ENCODE measurements at places on chromosomes 3 and 15.

- DNase-seq: no peak
Measured at GRCh38 chr15:98628216-98628615, 20.1 kb upstream of the IGF1R start.

DNA sequence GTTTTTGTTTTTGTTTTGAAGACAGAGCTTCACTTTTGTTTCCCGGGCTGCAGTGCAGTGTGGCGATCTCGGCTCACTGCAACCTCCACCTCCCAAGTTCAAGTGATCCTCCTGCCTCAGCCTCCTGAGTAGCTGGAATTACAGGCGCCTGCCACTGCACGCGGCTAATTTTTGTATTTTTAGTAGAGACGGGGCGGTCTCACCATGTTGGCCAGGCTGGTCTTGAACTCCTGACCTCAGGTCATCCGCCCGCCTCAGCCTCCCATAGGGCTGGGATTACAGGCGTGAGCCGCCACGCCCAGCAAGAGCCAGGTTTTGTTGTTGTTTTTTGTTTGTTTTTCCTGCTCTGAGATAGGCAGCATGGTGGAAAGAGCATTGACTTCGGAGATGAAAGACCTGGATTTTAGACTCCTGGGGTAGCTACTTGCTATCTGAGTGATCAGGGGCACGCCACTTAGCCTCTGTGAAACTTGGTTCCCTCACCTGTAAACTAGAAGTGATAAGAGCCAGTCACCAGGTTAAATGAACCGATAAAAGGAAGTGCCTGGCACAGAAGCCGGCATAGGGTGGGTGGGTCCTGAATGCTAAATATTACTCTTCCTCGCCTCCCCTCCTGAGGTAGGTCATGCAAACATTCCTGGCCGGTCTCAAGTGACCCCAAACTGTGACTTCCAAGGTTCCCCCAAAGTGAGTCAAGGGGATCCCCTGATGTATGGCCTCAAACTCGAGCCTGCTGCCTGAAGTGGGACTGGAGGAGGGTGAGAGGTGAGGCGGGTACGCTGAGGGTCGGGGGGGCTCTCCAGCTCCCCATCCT is 62.9 kb upstream of the MCF2L2 start:
- no peak for DNase-seq

- no peak for DNase-seq
Measured at GRCh38 chr3:42814246-42814645, 5.0 kb downstream of the ACKR2 start.

GRCh38 chr3:17639257-17639656 is 103.2 kb downstream of the TBC1D5 start:
- DNase-seq: peak; percentile 88

GRCh38 chr15:75544359-75544758 is 34.8 kb downstream of the PTPN9 start:
- DNase-seq: no peak

DNA sequence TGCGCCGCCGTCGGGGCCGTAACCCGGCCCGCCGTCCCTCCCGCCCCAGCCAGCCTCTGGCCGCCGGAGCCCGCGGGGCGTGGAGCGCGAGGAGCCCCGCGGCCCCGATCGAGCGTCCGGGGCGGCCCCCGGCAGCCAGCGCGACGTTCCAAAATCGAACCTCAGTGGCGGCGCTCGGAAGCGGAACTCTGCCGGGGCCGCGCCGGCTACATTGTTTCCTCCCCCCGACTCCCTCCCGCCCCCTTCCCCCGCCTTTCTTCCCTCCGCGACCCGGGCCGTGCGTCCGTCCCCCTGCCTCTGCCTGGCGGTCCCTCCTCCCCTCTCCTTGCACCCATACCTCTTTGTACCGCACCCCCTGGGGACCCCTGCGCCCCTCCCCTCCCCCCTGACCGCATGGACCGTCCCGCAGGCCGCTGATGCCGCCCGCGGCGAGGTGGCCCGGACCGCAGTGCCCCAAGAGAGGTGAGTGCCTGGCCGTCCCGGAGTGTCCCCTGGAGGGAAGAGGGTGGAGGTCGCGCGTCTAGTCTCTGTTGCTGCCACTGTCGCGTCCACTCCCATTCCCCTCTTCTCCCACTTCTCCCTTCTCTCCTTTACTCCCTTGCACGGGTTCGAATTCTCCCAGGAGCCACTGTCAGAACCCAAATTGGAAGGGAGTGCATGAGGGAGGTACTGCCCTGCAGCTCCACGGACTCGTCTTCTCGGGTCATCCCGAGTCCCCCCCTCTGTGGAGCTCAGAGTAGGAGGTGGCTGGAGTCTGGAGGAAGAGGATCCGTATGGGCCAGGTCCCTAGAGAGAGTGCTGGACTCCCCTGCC is 585 bp downstream of the CSK start:
- DNase-seq: peak; percentile 48

DNA sequence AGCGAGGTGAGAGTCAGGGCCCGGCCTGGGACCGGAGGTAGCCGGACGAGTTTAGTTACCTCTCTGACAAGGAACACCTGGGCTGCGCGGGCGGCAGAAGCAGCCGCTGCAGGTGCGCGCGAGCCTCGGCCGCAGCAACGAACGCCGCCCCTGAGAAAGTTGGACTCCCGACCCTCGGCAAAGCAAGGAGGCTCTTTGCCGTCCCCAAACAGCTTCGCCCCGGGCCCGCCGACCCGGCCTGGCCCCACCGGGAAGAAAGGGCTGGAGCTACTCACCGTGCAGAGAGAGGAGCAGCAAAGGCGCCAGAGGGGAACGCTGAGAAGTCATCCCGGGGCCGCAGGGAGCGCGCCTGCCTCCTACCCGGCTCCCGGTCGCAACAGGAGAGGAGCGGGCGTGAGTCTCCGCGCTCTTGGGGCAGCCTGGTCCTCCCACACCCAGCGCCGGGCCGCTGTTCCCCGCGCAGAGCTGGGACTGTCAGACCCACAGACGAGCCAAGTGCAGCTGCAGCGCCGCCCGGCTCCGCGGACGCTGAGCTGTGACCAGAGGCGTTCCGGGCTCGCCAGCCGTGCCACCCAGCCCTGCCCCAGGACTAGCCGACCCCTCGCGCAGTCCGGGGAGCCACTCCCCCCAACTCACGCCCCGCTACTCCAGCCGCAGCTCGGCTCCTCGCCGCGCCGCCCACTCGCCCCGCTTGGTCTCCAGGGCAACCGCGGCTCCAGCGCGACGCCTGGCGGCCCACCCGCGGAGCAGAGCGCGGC is at the start of gene IGSF11:
Gene IGSF11 (minus strand): TSS at position 591 of the 758 bp plus-strand sequence. CDS start 264 bp downstream, at position 327.
- peak; percentile 61 for DNase-seq

- peak; percentile 47 for DNase-seq
Measured at GRCh38 chr3:67863869-67864268, 209.5 kb upstream of the SUCLG2 start.

- DNase-seq: peak; percentile 71
Measured at GRCh38 chr3:11276901-11277300, 4.7 kb downstream of the ATG7 start.

- no peak for DNase-seq
Measured at GRCh38 chr3:197814372-197814771, 23.3 kb downstream of the LRCH3 start.

DNA sequence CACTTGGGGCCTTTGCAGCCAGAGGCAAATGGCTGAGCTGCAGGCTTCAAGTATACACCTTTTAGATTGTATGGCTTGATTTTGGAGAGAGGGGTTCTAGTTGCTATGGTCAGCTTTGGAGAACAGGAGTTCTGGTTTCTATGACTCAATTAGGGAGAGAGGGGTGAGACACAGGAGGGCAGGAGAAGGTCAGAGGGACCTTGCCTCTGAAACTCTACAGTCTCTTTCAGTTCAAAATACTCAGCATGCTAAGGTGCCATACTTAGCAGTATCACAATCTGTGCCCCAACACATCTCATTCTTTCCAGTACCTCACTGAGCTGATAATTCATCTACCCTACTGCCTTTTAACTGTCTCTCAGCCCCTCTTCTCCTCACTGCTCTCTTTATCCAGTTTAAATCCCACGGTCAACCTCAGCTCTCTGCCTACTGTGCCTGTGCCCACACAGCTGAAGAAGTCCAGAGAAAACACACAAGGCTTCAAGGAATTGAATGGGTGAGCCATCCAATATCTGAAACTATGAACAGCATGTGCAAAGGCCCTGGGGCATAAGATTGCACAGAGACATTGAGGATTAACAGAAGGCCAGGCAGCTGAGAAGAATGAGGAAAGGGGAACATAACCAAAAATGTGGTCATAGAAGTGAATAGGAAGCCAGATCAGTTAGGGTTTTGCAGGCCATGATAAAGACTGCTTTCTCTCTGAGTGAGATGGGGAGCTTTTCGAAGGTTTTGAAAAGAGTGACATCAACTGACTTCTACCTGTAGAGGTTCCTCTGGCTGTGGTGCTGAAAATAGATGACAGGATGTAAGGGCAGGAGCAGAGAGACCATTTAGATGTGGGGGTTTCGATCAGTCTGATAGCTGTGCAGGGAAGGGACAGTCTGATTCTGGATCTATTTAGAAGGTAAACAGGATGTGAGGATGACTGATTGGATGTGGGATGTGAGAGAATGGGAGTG is 54.5 kb upstream of the C3orf80 start:
- DNase-seq: no peak

DNA sequence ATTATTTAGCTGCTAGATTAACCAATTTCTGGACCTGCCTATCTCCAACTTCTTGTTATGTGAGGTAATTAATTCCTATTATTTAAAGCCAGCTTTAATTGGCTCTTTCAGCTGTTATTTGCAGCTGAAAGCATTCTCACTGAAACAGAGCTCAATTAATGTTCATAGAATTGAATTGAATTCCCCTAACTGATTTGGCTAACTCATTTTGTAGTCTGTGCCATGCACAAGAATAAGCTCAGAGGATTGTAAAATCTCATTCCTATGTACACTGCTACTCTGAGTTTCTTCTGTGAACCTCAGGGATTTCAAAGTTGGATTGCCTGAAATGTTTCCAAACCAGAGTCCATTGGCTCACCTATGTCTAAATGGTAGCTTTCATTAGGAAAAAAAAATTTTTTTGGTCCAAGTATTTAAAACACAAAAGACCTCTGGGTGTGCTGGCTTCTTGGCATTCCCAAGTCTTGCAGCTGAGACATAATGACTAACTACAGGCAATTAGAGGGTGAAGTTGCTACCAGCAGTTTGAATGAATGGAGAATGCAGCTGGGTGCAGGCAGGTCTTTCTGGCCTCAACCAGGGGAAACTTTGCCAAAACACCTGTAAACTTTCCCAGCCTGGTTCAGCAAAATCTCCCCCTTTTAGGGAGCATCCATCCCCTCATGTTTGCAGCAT is 134.3 kb downstream of the EDEM1 start:
- no peak for DNase-seq

GRCh38 chr3:110296885-110297284 is 774.7 kb upstream of the NECTIN3 start:
- no peak for DNase-seq

- DNase-seq: no peak
Measured at GRCh38 chr15:100183921-100184495, 157.8 kb downstream of the ADAMTS17 start.

GRCh38 chr15:23750776-23751175 is 63.7 kb upstream of the NDN start:
- no peak for DNase-seq

GRCh38 chr3:158105119-158105709 is 1.0 kb downstream of the SHOX2 start:
- peak; percentile 75 for DNase-seq

- peak; percentile 81 for DNase-seq
Measured at GRCh38 chr3:149971403-149972075, 844 bp upstream of the PFN2 start.

- no peak for DNase-seq
Measured at GRCh38 chr3:37148208-37148607, 26.2 kb downstream of the LRRFIP2 start.

DNA sequence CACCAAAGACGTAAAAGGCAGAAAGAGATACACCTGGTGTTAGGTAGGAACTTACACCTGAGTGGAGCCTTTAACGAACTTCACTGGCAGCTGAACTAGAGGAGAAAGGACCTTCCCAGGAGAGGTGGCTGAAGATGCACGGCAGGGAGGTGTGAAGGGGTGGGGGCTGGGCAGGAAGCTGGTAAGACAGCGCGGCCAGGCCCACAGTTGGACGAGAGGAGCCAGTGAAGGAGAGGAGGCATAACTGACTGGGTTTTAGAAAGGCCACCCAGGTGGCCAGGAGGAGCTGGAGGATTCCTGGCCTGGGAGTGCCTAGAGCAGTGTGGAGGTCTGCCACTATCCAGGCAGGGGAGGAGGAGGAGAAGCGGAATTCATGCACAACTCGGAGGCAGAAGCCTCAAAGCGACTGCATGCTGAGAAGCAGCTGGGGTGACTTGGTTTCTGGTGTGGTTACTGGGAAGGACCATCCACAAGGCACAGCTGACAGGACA is 51.9 kb downstream of the SLC41A3 start:
- DNase-seq: no peak

- DNase-seq: no peak
Measured at GRCh38 chr3:179933080-179933479, 103.7 kb downstream of the PEX5L start.

- peak; percentile 22 for DNase-seq
Measured at GRCh38 chr3:193314161-193314560, 64.4 kb downstream of the ATP13A5 start.

GRCh38 chr3:185144784-185145183 is 8.1 kb downstream of the C3orf70 start:
- DNase-seq: no peak

GRCh38 chr15:89836267-89837133 is 21.8 kb upstream of the ANPEP start:
- peak; percentile 90 for DNase-seq

DNA sequence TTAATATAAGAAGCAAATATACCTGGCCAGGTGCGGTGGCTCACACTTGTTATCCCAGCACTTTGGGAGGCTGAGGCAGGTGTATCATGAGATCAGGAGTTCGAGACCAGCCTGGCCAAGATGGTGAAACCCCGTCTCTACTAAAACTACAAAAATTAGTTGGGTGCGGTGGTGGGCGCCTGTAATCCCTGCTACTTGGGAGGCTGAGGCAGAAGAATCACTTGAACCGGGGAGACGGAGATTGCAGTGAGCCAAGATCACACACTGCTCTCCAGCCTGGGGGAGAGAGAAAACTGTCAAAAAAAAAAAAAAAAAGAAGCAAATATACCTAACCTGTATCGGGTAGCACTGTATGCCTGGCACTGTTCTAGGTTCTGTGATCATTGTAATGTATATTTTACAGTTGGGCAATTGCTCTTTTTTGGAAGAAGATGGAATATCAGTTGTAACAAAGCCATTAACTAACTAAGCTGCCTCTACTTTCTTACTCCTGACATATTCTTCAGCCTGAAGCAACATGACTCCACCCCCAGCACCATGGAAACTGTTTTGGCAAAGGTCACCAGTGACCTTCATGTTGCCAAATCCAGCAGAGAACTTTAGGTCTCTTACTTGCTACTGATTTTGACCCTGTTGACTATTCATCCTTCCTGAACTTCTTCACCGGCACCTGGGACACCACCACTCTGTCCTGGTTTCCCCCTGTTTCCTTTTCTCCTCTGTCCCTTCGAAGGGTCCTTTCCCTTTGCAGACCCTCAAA is 203.8 kb downstream of the RPLP1 start:
- no peak for DNase-seq

All from ELR (cell line).